ENCODE measurements at places on chromosomes 1 and 21. TPM values are rescaled to one million over a fixed set of nuclear protein-coding genes. Genes with fewer than 3 reads are reported as not detected.

Gene C1orf210
- total RNA-seq, result 12.0 TPM

Gene LCE2C
- total RNA-seq, result not detected

Gene FCN3
- 2.1 TPM for total RNA-seq

Gene MCOLN3
- total RNA-seq, result 3.2 TPM

Gene NGF
- 3.6 TPM for total RNA-seq

Gene NCF2
- total RNA-seq, result 3.8 TPM

Gene HSD3B1
- 0.75 TPM for total RNA-seq

Gene MPZ
- total RNA-seq, result 3.1 TPM

Gene UBE2Q1
- total RNA-seq, result 68.9 TPM

Gene CFAP126
- total RNA-seq, result not detected

Gene IL20
- total RNA-seq, result not detected

Gene ODF2L
- 60.4 TPM for total RNA-seq

Gene GUCA2B
- not detected for total RNA-seq

Gene FHAD1
- 12.3 TPM for total RNA-seq

Gene RBM11
- 9.1 TPM for total RNA-seq

Gene PRDM16
- 15.9 TPM for total RNA-seq

Data from ureter (tissue), 1 donor.